ENCODE measurements at places on chromosomes 7 and 10.
A peak's percentile ranks its signal among the peaks of the same experiment; 100 is the strongest.

- no peak for DNase-seq
Observed at GRCh38 chr10:105952153-105952552, 1212.4 kb downstream of the SORCS1 start.

DNA sequence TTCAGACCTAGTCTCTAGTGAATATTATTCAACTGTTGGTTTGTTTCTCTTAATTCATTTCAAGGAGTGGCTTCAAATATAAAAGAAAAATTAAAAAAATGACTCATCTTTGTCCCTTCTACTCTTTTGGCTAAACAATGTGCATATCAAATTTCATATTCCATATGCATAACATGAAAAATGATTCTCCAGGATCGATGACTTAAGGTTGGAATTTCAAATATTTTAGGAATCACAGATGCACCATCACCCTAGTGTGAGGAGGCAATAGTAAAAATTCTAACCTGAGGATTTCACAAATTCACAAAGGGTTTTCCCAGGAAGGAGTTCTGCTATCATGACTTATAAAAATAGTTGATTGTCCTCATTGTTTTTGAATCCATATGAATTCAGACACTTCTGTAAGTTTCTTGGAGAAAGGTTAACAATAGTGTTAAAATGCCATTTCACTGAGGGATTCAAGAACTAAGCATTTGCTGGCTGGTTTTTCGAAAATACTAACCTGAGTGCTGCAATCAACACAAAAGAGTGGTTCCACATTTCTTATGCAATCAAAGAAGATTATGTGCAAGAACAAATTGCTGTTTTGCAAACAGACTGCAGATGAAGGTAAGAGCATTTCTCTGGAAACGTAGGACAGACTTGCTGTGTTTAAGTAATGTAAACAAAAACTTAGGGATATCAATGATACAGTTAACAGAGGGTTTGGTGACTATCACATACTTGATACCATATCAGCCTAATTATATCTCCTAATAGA, 547.5 kb upstream of the LRRTM3 start:
- DNase-seq: no peak

GRCh38 chr7:99839287-99840021, 11.6 kb downstream of the CYP3A43 start:
- no peak for DNase-seq

GRCh38 chr7:6170571-6171531, 101.6 kb downstream of the CYTH3 start:
- DNase-seq: no peak

- no peak for DNase-seq
Observed at GRCh38 chr7:121608785-121609184, 212.7 kb upstream of the FAM3C start.

DNA sequence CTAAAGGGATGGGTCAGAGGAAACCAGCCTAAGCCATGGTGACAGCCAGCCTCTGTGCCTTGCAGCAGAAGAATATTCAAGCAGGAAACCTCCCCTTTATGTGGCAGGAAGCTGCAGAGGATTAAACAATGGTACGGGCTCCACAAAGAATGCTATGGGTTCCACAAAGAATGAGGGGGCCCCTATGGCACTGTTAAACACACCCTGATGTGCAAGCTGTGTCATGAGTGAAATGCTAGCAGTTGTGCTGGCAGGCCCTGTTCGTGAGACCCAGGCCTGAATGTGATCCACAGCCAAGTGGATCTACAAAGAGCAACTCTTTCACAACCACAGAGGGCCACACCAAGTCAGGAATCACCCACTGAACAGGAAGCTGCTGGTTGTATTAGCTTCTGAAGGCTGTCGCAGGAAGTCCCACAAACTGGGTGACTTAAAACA, 68.9 kb downstream of the MYOF start:
- DNase-seq: peak; percentile 11

DNA sequence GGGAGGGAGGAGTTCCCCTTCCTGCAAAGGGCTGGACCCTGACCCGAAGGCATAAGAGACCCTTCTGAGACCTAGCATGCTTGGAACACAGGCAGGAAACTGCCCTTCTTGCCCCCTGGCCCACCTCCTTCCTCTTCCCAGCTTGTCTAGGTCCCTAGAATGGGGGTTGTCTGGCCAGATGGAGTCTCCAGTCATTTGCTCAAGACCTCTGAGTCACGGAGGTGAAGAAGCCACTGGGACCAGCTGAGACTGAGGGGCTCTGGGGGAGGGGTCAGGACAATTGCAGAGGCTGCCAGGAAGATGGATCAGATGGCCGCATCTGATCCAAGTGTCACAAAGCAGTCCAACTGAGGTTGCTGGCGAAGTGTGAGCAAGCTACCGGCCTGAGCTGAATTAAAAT, 46.2 kb downstream of the COL13A1 start:
- no peak for DNase-seq

- no peak for DNase-seq
Observed at GRCh38 chr10:4058514-4059029, 273.6 kb upstream of the KLF6 start.

GRCh38 chr7:155292680-155293226, 4.9 kb upstream of the INSIG1 start:
- no peak for DNase-seq

- DNase-seq: no peak
Observed at GRCh38 chr7:78279032-78279431, 480.5 kb downstream of the PHTF2 start.

DNA sequence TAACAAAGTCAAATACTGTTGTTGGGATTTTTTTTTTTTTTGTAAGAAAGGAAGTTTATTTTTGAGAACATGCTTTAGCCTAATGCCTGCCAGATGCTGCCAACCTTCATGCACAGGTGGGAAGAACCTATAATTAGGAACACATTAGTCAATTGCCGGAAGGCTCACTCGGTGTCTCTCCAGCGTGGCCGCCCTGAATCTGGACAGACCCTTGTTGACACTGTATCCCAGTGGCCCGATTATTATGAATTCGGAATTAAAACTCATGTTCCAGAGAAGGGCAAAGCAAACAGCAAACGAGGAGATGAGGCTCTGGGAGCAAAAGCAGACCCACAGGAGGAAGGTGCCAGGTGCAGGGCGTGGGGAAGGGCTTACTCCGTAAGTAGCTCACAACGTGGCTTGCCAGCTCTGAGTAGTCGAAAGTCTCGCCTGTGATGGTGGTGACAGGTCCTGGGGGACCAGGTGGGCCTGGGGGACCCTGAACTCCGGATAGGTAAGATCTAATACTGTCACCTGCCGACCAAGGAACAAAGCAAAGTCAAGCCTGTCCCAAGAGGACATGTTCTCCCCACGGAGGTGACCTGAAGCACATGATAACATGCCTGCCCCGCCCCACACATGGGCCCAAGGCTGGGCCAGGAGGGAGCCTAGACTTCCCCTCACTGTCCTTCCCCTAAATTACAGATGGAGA, 48.3 kb downstream of the COL17A1 start:
- no peak for DNase-seq
